ENCODE measurements at places on chromosomes 12 and 14. TPM values are rescaled to one million over a fixed set of nuclear protein-coding genes. Genes with fewer than 3 reads are reported as not detected.

DNA sequence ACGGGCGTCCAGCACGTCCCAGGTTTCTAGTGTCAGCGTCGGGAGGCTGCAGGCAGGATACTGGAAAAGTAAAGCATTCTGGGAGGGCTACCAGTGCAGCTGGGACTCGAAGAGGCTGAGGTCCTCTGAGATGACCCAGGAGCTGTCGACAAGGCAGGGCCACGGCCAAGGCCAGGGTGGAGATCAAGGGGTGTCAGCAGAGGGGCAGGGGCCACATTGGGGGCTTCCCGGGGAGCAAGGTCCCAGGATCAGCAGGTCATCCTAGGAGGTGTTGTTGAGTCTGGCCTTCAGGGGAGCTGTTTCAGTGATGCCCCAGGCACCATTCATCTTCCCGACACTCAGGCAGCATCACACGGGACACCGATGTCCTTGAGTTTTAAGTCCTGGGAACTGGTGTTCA lies 377.8 kb upstream of the SFSWAP start:
- H3K27ac ChIP-seq = no peak overlapping the region
- H3K36me3 ChIP-seq = no peaks in the 10 kb centered on the region
- no peak for DNase-seq
- no peak overlapping the region for H3K4me3 ChIP-seq

DNA sequence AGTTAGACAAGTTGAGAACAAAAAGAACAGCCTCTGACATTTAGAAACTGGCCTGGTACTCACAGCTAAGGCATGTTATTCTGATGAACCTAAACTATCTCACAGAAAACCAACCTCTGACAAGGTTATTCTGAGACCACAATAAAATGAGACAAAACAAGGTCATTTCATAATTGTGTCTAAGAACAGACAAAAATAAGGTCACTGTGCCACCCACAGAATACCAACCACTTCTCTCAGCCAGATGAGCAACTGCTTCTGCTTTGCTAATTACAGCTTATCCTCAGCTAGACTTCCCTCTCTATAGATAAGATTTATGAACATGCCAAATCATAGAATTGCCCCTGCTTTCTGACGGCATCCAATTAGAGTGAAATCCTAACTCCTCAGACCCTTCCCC lies 52.2 kb upstream of the CRACR2A start:
- no peaks in the 10 kb centered on the region for H3K4me1 ChIP-seq
- H3K27ac ChIP-seq = no peak overlapping the region
- H3K36me3 ChIP-seq = peaks cover 7% of the 10 kb centered on the region
- H3K27me3 ChIP-seq = no peaks in the 10 kb centered on the region
- no peak for DNase-seq

- peaks cover 34% of the 10 kb centered on the region for H3K4me1 ChIP-seq
- DNase-seq = no peak
- H3K27ac ChIP-seq = no peak overlapping the region
These were observed 74.2 kb upstream of the ATP2B1 start for GRCh38 chr12:89782807-89783206.

GRCh38 chr12:2825132-2825531 lies 9.7 kb downstream of the NRIP2 start:
- no peaks in the 10 kb centered on the region for H3K27me3 ChIP-seq
- peaks cover 67% of the 10 kb centered on the region for H3K36me3 ChIP-seq
- no peak overlapping the region for H3K27ac ChIP-seq
- no peaks in the 10 kb centered on the region for H3K4me1 ChIP-seq
- H3K4me3 ChIP-seq = no peak overlapping the region

DNA sequence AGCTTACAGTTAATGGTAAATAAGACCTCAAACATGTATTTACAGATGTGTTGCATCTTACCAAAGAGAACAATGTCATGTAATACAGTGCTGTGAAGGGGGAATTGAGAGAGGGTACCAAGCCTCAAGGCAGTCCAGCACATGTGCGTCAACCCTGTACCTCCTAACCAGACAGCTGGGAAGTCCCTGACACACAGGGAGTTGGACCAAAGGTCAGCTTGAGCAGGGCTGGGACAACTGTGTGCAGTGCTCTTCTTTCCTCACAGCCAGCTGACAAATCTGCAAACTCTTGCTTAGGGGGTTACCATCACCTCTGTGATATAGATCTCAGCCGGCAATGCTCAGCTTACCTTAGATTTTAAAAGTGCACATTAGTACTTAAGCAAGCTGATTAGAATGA lies 56.8 kb upstream of the RIC8B start:
- no peak overlapping the region for H3K4me3 ChIP-seq
- no peak for DNase-seq
- H3K27me3 ChIP-seq = no peaks in the 10 kb centered on the region
- no peaks in the 10 kb centered on the region for H3K36me3 ChIP-seq
- no peaks in the 10 kb centered on the region for H3K4me1 ChIP-seq

GRCh38 chr12:30345744-30346471 lies 349.8 kb downstream of the IPO8 start:
- no peaks in the 10 kb centered on the region for H3K36me3 ChIP-seq
- H3K27me3 ChIP-seq = no peaks in the 10 kb centered on the region
- H3K27ac ChIP-seq = peak overlapping the region; percentile 60
- DNase-seq = no peak

DNA sequence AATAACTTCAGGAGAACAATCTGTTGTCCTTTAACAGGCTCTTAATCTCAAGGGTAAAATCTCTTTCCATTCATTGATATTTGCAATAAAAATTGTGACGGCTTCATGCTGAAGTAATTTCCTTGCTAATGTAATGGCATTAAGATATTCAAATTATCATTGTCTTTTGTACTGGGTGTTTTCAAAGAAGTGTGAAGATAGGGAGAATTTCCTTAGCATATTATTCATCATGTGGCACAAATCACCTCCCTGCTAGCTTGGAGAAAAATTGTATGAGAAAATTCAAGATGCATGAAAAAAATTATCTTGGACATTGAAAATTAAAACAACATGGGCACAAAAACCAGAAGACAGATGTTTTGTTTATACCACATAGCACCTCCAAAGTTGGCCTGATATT lies 63.6 kb upstream of the ARID2 start:
- no peaks in the 10 kb centered on the region for H3K36me3 ChIP-seq
- no peak overlapping the region for H3K4me3 ChIP-seq
- no peaks in the 10 kb centered on the region for H3K4me1 ChIP-seq
- H3K27ac ChIP-seq = no peak overlapping the region

DNA sequence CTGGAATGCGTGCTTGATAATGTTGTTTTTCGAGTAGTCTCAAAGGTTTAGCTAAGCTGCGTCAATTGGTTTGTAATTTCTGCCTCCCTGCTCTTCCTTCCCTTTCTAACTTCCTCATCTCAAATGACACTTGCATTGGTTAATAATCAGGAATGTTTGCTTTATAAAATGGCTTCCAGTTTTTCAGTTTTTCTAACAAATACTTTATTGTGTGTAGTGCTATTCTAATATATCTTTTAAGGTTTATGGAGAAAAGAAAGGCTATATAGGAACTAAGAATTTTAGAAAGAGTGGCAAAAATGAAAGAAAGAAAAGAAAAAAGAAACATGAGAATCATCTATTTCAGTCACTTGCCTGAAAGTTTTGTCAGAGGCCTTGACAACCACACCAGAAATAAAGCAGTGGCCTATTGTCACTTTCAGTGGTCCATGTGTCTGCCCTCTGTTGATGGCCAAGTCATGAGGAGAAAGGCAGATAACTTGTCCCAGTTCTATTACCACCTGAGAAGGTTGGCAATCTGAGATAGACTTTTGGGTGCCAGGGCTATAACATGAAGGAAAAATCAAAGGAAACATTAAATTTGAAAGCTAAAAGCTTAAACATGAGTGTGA lies 221.9 kb upstream of the KITLG start:
- H3K36me3 ChIP-seq = no peaks in the 10 kb centered on the region
- DNase-seq = no peak
- H3K27me3 ChIP-seq = no peaks in the 10 kb centered on the region
- H3K4me1 ChIP-seq = no peaks in the 10 kb centered on the region

DNA sequence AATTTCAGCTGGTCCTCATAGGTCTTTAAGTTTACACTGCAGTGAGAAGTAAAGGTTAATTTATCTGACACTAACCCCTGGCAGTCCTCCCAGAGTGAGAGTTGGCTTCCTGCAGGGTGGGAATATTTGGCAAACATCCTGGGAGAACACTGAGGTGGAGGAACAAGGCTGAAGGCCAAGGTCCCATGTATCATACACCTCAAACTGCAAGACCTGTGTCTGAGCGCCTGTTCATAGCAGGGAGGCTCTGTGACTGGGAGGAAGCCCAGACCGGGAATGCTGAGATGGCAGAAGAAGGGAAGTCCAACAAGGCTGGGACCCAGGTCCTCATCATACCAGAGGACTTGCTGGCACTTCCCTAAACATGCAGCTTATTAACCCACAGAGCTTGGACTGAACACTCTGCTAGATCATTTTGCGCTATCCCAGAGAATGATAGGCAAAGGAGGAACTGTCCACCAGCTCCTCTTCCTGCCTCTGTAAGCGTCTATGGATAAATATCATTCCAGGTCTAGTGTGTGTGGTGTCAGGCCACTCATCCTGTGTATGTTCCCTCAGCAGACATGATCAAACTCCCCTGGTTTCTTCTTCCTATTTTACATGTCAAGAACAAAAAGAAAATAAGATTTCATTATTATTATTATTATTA lies 199.6 kb upstream of the CNOT2 start:
- no peaks in the 10 kb centered on the region for H3K27me3 ChIP-seq
- H3K36me3 ChIP-seq = no peaks in the 10 kb centered on the region
- no peaks in the 10 kb centered on the region for H3K4me1 ChIP-seq

- no peak overlapping the region for H3K4me3 ChIP-seq
- peak overlapping the region; percentile 56 for H3K27ac ChIP-seq
- peaks cover 8% of the 10 kb centered on the region for H3K4me1 ChIP-seq
- no peaks in the 10 kb centered on the region for H3K36me3 ChIP-seq
- no peaks in the 10 kb centered on the region for H3K27me3 ChIP-seq
These were observed 17.1 kb upstream of the EMP1 start for GRCh38 chr12:13179211-13180074.

GRCh38 chr12:54404061-54405004 lies 14.7 kb downstream of the ITGA5 start:
- peaks cover 71% of the 10 kb centered on the region for H3K36me3 ChIP-seq
- no peak overlapping the region for H3K4me3 ChIP-seq
- peaks cover 4% of the 10 kb centered on the region for H3K4me1 ChIP-seq
- no peaks in the 10 kb centered on the region for H3K27me3 ChIP-seq

DNA sequence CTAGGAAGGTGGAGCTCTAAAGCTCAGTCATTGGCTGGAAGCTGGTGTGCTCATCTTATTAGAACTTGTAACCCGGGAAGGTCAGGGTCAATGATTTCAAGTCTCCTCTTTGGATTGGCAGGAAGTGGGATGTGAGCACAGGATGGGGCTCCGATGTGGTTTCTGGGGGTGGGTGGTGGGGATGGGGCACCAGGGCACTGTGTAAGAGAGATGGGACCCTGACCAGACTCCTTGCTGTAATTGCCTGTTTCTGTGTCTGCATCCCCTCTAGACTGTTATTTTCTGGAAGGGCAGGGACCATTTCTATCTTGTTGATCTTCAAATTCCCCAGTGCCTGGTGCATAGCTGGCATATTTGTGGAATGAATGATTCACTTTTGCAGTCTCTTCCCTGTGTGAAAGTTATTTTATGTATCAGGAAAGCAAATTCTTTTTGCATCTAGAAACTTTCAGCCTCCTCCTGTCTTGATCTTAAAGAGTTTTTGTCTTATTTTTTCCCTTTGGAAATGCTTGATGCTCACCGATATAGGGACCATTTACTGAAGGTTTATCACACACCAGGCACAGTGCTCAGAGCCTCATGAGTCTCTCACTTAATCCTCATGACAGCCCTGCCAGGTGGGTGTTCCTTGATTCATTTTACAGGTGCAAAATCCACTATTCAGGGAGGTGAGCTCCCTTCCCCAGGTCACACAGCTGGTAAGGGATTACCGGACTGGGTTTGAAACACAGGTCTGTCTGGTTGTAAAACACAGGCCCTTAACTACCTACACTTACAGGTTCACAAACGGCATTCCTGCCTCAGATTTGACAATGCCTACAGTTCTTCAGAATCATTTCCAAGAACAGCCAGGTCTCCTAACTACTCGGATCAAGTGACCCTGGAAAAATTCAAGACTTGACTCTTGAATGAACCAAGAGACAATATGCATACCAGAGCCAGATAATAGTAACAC lies 86.9 kb upstream of the IGF1 start:
- no peak overlapping the region for H3K4me3 ChIP-seq
- no peaks in the 10 kb centered on the region for H3K36me3 ChIP-seq
- peaks cover 5% of the 10 kb centered on the region for H3K4me1 ChIP-seq

GRCh38 chr14:49966304-49966809 lies 73.5 kb downstream of the ARF6 start:
- no peak overlapping the region for H3K27ac ChIP-seq
- H3K4me1 ChIP-seq = peaks cover 11% of the 10 kb centered on the region
- H3K36me3 ChIP-seq = no peaks in the 10 kb centered on the region
- no peak overlapping the region for H3K4me3 ChIP-seq
- peak; percentile 54 for DNase-seq

DNA sequence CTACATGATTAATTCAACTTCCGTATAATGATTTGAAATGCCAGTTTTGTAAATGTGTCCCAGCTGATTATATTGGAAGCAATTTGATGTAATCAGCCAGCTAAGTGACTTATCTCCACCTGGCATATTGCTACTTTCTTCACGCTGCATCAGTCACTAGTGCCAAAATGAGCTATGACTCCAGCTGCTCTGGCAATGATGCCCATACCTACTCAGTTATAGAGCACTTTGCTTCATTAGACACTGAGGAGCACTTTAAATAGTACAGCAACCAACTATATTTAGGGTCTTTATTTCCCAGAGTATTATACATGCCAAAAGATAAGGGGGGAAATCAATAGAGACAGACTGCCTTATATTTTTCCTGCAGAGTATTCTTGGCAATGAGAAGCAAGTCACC lies 67.9 kb upstream of the LIN7A start:
- H3K4me3 ChIP-seq = no peak overlapping the region
- H3K4me1 ChIP-seq = no peaks in the 10 kb centered on the region
- no peaks in the 10 kb centered on the region for H3K36me3 ChIP-seq
- no peak for DNase-seq

- DNase-seq = no peak
- no peaks in the 10 kb centered on the region for H3K36me3 ChIP-seq
- no peak overlapping the region for H3K27ac ChIP-seq
- H3K4me3 ChIP-seq = no peak overlapping the region
These were observed 43.0 kb upstream of the NTF3 start for GRCh38 chr12:5388581-5389535.

DNA sequence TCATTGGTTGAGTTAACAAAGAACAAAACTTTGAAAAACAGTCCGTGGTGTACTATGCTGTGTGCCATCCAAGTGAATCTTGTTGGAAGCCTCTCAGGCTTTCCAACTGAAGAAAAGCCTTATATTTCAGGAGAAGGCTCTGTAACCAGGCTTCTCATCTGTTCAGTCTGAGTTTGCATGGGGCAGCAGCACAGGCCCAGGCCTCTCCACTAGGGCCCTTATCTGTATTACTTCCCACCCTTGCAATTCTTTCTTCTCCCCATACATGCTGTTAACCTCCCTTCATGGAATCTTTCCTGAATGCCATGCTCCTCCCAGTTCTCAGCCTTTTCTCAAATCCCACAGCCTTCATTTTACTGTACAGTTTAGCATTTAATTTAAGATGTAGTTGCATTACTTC lies 28.3 kb downstream of the FRMD6 start:
- peaks cover 4% of the 10 kb centered on the region for H3K4me1 ChIP-seq
- no peaks in the 10 kb centered on the region for H3K36me3 ChIP-seq
- no peak overlapping the region for H3K4me3 ChIP-seq
- no peak overlapping the region for H3K27ac ChIP-seq
- DNase-seq = no peak

PIK3C2G gene
- polyA plus RNA-seq = not detected

STON2 gene
- polyA plus RNA-seq = 4.0 TPM

ANG gene
- polyA plus RNA-seq = 19.6 TPM

CMTM5 gene
- polyA plus RNA-seq = 3.3 TPM

IFI27 gene
- polyA plus RNA-seq = 447 TPM

TMEM30B gene
- 17.4 TPM for polyA plus RNA-seq

VWF gene
- 226 TPM for polyA plus RNA-seq

KCNMB4 gene
- 4.2 TPM for polyA plus RNA-seq

NANOG gene
- not detected for polyA plus RNA-seq

OR10P1 gene
- not detected for polyA plus RNA-seq

MEG3 gene
- polyA plus RNA-seq = 5.9 TPM

BATF gene
- polyA plus RNA-seq = 74.3 TPM

All from lung (tissue), 17 donors.